Lower leg skin (tissue), 4 donors: ENCODE measurements at places on chromosomes 12 and 14. TPM values are rescaled to one million over a fixed set of nuclear protein-coding genes. Genes with fewer than 3 reads are reported as not detected.

GRCh38 chr12:46332260-46332659 lies 40.3 kb downstream of the SLC38A2 start:
- no peak for DNase-seq

DNA sequence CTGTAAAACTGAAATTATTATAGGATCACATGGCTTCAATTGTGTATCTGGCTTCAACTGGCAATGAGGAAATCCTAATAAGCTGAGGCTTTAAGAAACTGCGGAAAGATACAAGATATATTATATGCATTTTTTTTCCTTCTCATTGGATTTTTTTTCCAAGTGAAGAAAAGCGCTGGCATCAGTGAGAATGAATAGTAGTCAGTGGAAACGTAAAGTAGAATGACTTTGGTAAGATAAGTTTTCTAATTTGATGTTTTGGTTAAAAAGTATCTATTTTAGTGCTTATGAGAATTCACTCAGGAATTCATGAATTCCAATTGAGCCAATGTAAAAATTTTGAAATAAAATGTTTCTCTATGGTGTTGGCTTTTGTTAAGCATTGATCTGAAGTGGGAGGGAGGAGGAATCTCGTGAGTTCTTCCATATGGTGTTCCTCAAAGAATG lies 173.5 kb upstream of the FRMD6 start:
- DNase-seq: no peak

DNA sequence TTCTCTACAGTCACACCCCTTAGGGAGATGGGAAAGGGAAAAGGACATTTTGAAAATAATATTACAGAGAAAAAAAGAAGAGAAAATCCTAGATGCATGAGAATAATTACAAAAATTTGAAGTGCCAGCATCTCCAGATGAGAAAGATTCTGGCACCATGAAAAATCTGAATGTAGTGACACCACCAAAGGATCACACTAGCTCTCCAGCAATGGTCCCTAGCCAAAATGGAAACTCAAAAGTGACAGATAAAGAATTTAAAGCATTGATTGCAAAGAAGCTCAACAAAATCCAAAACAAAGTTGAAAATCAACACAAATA lies 27.4 kb upstream of the GARIN6 start:
- no peak for DNase-seq

GRCh38 chr12:49698619-49699545 lies 8.3 kb downstream of the FMNL3 start:
- DNase-seq: no peak

DNA sequence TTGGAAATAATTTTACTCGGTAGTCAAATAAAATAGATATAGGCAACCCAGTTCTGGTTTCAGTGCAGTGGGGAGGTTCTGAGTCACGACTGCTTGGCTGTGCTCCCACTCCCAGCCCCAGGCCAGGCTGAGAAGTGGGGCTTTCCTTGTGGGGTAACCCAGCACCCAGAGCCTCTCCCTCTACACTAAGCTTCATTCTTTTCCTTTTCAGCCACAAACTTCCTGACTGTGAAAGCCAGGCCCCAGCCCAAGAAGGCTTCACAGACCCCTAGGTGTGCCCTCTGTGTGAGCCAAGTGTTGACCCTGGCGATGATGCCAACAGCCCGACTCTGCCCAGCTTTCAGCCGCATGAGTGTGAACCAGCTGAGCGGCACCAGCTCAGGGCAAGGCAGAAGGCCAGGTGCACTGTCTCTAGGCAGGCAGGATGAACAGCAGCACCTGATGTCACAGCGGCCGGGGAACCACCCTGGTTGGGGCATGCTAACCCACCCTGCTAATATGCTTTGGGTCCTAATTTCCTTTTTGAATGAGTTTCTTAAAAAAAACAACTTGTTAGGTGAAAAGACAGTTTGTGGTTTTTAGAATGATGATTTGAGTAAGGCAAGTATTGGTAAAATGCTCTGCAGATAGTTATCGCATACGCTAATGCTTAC lies 42.2 kb upstream of the ATP23 start:
- no peak for DNase-seq

- no peak for DNase-seq
Observed at GRCh38 chr12:42255221-42255865, 17.3 kb upstream of the YAF2 start.

- DNase-seq: no peak
Observed at GRCh38 chr14:89032086-89032649, 207.7 kb downstream of the TTC8 start.

DNA sequence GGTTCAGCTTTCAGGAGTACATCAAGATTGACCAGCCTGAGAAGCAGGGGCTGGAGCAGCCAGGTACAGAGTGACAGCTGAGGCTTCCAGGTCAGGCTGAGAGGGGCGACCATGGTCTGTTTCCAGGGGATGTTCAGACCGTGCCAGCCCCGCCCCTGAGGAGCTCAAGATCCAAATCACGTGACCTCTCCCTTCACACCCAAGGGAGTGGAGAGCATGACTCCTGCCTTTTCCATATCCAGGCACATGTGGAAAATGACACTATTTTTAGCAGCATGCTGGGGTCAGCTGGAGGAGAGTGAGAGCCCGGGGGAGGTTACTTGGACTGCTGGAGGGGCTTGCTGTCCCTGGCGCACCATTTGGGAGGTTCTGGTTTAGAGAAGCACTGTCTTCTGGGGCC lies 92.7 kb downstream of the B4GALNT3 start:
- DNase-seq: no peak

GRCh38 chr14:82079553-82079952 lies 545.9 kb upstream of the SEL1L start:
- DNase-seq: no peak

GRCh38 chr12:56189099-56189917 lies at the start of gene SMARCC2:
TSS of gene SMARCC2 (minus strand) at chr12:56189483. CDS start at chr12:56189461, 22 bp downstream.
- DNase-seq: peak; percentile 97

DNA sequence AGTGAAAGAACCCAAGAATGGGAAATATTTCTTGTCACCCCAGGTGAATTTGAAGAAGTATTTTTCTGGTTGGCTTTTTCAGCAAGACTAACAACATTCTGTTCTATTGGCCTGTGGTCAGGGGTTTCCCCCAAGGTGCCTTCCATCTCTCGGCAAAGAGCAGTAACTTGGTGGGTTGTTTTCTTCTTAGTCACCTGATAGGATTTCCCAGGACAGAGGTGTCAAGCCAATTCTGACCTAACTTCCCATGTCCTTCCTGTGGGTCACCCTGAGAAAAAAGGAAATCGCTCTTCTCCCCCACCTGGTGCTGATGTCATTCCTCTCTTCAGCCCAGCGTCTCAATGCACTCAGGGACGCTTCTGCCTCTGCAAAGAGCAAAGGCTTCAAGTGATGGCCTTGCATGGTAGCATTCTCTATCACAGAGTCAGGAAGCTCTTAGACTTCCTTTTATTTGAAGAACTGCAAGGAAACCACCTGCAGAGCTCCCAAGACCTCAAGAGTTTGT lies 16.1 kb upstream of the IFNG start:
- no peak for DNase-seq

- DNase-seq: no peak
Observed at GRCh38 chr12:54167500-54167896, 21.3 kb downstream of the SMUG1 start.

- DNase-seq: no peak
Observed at GRCh38 chr12:72295101-72295500, 22.9 kb downstream of the TRHDE start.

DNA sequence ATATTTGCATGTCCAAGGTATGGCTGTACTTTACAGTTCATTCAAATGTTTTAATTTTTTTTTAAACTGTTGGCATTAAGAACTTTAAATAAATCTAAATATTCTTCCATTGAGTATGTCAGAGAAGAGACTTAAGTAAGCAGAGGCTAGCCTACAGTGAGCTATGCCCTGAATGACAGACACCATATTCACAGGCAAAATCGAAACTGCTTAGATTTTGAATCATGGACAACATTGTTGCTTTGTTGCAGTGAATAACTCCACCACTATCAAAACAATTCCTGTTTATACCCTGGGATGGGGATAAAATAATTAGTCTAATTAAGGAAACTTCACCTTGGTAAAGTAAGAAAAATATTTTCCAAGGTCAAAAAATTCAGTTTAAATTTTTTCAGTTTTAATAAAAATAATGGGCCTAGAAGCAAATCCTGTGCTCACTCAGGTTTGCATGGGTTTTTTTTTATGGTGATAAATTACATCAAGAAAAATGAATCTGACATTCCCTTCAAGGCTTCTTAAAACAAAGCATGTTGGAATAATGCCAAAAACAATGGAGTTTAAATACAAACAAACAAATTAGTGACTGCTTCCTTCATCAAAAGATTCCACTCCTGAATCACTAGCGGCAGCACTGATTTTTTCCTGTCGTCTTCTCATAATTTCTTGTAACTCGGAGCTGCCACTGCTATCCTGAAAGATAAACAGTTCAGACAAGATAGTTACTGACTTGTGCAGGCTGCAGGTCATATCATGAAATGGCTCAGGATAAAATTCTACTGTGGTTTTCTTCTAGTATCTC lies 168.2 kb downstream of the EPS8 start:
- no peak for DNase-seq

- DNase-seq: no peak
Observed at GRCh38 chr12:57983858-57984505, 42.6 kb downstream of the ATP23 start.

DNA sequence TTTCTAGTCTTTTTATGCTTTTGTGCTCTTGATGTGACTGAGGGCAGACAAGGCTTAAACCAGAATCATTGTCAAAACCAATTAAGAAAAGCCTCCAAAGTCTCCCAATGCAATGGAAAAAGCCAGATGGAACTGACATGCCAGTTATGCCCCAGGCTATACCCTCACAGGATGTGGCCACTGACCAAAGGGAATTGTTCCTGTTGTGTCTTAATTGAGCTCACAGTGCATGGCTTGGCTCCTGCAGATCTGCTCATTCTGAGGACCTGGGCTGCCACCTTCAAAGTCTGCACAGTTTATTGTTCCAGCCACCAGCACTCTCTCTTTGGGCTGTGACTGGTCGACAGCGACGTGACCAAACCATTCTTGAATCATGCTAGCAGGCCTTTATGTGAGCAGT lies 17.1 kb upstream of the BICD1 start:
- DNase-seq: no peak

DNA sequence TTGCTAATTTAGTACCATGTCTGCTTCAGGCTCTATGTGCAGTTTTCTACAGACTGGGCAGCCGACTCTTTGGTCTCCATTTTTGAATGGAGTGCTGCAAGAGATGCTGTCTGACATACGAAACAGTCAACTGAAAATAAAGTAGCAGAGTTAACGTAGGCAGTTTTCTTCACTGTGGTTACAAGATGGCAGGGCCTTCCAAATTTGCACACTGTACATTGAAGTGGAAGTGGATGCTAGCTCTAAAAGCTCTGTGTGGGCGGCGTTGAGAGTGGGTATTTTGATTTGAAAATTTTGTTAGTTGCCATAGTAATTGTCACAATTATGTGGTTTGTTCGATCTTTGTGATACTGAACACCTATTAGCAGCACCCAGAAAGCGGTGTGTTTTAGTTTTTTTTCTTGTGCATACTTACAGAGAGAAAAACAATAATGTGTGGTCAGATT lies 154.9 kb upstream of the ATP2B1 start:
- DNase-seq: no peak

DNA sequence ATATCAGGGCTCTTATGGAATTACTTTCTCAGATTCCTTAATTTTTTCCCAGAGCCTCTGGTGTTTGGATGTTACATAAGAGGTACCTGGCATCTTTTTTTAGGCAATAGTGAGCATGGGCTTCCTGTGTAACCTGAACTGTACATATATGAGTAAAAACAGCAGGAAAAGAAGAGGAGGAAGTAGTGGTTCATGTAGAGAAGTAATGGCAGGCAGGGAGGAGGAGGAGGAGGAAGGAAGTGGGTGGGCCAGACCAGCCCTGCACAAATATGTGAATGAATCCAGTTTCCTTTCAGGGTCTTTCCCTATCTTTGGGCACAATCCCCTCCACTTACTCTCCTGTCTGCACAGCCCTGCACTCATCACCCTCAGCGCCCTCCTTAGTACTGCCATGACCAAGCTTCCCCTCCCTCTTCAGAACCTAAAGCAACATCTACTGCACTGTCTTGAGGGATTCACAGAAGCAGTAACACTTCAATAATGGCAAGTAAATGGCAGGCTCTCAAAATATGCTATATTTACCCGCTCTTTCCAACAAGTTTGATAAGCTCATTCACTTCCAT lies 40.9 kb upstream of the GSG1 start:
- DNase-seq: no peak

DNA sequence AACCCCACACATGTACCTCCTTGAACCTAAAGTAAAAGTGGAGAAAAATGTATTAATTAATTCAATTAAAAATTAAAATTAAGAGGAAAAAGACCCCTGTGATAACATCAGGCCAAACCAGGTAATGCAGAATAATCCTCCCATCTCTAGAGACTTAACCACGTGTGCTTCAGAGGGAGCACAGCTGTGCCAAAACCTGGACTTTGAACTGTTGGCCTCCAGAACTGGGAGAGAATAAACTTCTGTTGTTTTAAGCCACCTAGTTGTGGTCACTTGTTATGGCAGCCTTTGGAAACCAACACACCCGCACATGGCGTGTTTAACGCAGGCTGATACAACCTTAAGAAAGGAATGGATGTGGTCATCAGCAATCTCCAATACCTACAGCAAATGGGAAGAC lies 23.8 kb downstream of the OAS2 start:
- DNase-seq: no peak

DNA sequence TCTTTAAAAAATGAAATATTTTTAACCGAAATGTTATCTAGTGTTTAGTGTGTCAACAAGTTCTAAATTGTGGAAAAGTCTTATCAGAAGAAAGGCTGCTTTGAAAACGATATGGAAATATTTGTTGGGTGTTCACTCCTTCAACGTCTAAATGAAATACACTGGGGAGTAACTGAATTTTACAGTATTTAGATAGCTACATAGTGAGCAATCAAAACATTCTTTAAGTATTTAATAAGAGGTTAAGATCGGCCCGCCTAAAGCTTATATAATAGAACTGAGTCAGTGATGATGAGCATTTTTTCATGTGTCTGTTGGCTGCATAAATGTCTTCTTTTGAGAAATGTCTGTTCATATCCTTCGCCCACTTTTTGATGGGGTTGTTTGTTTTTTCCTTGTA lies 228.3 kb downstream of the RAD51B start:
- no peak for DNase-seq

DNA sequence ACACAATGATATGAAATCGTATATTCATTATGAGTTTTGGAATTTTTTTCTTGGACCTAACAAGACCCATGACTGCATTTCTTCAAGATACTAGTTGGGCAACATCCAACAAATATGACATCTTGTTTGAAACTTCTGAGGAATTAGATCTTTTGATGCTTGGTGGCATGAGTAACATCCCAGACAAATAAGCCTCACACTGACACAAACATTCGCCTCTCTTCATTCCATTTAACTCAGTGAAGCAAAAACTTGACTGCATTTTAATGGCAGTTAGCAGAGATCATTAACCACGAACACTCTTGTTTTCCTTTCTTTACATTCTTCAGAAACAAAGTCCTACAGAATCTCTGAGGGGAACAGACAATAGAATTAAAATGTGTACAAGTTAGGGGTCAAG lies 758.3 kb downstream of the C12orf50 start:
- no peak for DNase-seq

VRTN gene
- not detected for total RNA-seq

APOF gene
- total RNA-seq: not detected

AMHR2 gene
- total RNA-seq: not detected

PLEKHD1 gene
- total RNA-seq: 2.4 TPM

ASB2 gene
- total RNA-seq: 0.46 TPM

BCL11B gene
- 59.6 TPM for total RNA-seq

PKP2 gene
- 8.1 TPM for total RNA-seq
